ENCODE measurements at places on chromosomes 7 and 10. TPM values are rescaled to one million over a fixed set of nuclear protein-coding genes. Genes with fewer than 3 reads are reported as not detected.

The INHBA gene
- 0.34 TPM for total RNA-seq

The FAM20C gene
- 27.1 TPM for total RNA-seq

GRCh38 chr7:143002898-143003297, 24.0 kb downstream of the OR9A2 start:
- DNase-seq, result no peak

- DNase-seq, result no peak
Observed at GRCh38 chr7:79624336-79624735, 170.9 kb upstream of the MAGI2 start.

- DNase-seq, result no peak
Observed at GRCh38 chr7:79035858-79036257, 417.6 kb downstream of the MAGI2 start.

GRCh38 chr7:112945046-112945445, 141.6 kb downstream of the GPR85 start:
- no peak for DNase-seq

GRCh38 chr10:119237722-119238436, 30.5 kb downstream of the GRK5 start:
- no peak for DNase-seq
